Sciatic nerve (tissue), 2 donors: ENCODE measurements at places on chromosomes 12 and 14. TPM values are rescaled to one million over a fixed set of nuclear protein-coding genes. Genes with fewer than 3 reads are reported as not detected.

IFNG gene
- 0.40 TPM for total RNA-seq

NPAS3 gene
- total RNA-seq: 14.6 TPM

SLC10A1 gene
- not detected for total RNA-seq

RPL10L gene
- total RNA-seq: not detected

PLEKHH1 gene
- total RNA-seq: 6.1 TPM

OLR1 gene
- total RNA-seq: 33.1 TPM

ETFBKMT gene
- 5.8 TPM for total RNA-seq

CLEC1B gene
- total RNA-seq: not detected

PMCH gene
- not detected for total RNA-seq

ACSM4 gene
- not detected for total RNA-seq

PRB2 gene
- total RNA-seq: not detected

AQP2 gene
- total RNA-seq: not detected

- no peak for DNase-seq
Observed at GRCh38 chr12:27555925-27556778, 32.1 kb downstream of the PPFIBP1 start.

- no peak for DNase-seq
Observed at GRCh38 chr14:94560751-94561655, at the start of gene SERPINA4. Gene SERPINA4 (plus strand): TSS chr14:94561442. CDS start chr14:94563483, 2,041 bp downstream.

- DNase-seq: peak; percentile 34
Observed at GRCh38 chr12:109735825-109736551, 22.4 kb downstream of the FAM222A start.

DNA sequence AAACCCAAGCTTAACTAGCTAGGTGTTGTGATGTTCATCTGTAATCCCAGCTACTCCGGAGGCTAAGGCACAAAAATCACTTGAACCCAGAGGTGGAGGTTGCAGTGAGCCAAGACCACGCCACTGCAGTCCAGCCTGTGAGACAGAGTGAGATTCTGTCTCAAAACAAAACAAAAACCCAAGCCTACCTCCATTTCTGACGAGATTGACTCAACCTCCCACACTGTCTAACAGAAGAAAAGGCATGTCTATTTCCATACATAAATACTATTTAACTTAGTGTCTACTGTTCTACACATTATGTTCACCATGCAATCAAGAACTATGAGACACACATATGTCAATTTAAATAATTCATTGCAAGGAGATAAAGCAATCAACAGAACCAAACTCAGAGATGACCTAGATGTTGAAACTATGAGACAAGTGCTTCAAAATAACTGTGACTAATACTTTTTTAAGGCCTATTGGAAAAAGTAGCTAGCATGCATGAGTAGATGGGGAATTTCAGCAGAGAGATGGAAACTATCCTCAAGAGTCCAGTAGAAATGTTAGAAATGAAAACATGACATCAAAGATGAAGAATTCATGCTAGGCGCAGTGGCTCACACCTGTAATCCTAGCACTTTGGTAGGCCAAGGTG lies 75.9 kb upstream of the DHRS4 start:
- DNase-seq: no peak

DNA sequence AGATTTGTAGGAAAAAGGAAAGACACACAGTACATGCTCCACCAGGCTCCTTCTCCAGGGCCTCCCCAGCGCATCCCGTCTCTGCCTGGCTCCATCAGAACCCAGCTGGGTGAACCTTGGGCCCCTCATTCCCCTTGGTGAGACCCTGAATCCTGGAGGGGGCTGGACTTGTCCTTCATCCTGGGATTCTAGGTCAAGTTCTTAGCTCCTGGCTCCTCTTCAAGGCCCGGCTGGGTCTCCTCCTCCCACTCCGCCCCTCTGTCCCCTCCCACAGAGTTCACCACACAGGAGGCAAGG lies 49.2 kb downstream of the PSMA6 start:
- no peak for DNase-seq

GRCh38 chr12:91617818-91618217 lies 435.2 kb upstream of the DCN start:
- DNase-seq: no peak

DNA sequence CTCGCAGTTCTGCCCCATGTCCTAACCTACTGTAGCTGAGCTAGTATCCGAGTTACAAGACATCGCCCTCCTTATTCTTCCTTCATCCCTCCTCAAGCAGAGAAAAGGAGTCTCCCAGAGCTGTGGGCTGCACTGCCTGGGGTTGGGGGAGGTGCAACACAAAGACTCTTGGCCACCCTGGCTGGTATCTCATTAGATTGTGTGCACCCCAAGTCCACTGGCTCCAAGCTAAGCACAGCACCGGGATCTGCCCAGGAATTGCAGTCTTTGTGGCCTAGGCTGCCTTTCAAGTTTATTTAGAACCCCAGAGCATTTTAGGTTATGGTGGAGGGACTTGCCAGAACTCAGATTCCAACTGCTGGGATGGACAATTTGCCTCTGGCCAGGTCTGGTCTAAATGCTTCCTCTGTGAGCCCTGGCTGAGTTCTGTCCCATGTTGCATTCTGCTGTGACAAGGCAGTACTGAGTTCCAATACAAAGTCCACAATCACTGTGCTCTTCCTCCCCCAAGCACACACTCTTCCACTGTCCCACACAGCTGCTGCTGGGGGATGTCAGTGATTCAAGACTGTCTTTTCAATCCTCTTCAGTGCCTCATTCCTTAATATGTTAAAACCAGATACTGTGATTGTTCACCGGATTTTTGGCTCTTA lies 169.6 kb upstream of the CLEC14A start:
- no peak for DNase-seq

- no peak for DNase-seq
Observed at GRCh38 chr14:68633131-68633991, 159.5 kb downstream of the ZFP36L1 start.

- DNase-seq: no peak
Observed at GRCh38 chr14:92513966-92514843, 624 bp downstream of the RIN3 start.

- no peak for DNase-seq
Observed at GRCh38 chr12:122929812-122930211, 33.9 kb upstream of the VPS37B start.

- DNase-seq: no peak
Observed at GRCh38 chr12:49619286-49619685, 4.1 kb upstream of the PRPF40B start.

GRCh38 chr12:104686196-104686595 lies 229.4 kb downstream of the CHST11 start:
- no peak for DNase-seq

GRCh38 chr12:94405413-94406116 lies 54.1 kb downstream of the CEP83 start:
- no peak for DNase-seq

- DNase-seq: no peak
Observed at GRCh38 chr12:13784504-13784903, 196.9 kb downstream of the GRIN2B start.

- DNase-seq: no peak
Observed at GRCh38 chr14:26026384-26026783, 571.4 kb downstream of the NOVA1 start.

GRCh38 chr12:44500423-44500822 lies 375.7 kb downstream of the NELL2 start:
- no peak for DNase-seq

- no peak for DNase-seq
Observed at GRCh38 chr14:50783563-50783962, 47.4 kb downstream of the NIN start.

GRCh38 chr12:100899301-100899700 lies 104.7 kb downstream of the ANO4 start:
- no peak for DNase-seq

- no peak for DNase-seq
Observed at GRCh38 chr12:9751204-9752144, 9.2 kb downstream of the CD69 start.

DNA sequence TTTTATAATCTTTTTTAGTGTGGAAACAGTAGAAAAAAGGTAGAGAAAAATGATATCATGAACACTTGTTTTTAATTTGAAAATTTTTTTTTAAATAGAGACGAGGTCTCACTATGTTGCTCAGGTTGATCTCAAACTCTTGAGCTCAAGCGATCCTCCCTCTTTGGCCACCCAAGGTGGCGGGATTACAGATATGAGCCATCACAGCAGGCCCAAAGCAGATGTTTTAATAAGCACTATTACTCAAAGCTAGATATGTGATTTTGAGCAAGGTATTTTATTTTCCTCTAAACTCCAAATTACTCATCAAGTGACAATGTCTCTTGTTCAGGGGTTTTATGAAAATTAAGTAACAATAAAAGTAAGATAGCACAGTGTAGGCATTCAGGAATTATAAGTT lies 10.7 kb upstream of the WDR89 start:
- DNase-seq: no peak

- no peak for DNase-seq
Observed at GRCh38 chr12:79681008-79681590, 9.7 kb downstream of the PAWR start.

- DNase-seq: no peak
Observed at GRCh38 chr14:91155626-91156089, 41.8 kb downstream of the DGLUCY start.

- no peak for DNase-seq
Observed at GRCh38 chr12:116590561-116590960, 31.4 kb downstream of the MAP1LC3B2 start.

DNA sequence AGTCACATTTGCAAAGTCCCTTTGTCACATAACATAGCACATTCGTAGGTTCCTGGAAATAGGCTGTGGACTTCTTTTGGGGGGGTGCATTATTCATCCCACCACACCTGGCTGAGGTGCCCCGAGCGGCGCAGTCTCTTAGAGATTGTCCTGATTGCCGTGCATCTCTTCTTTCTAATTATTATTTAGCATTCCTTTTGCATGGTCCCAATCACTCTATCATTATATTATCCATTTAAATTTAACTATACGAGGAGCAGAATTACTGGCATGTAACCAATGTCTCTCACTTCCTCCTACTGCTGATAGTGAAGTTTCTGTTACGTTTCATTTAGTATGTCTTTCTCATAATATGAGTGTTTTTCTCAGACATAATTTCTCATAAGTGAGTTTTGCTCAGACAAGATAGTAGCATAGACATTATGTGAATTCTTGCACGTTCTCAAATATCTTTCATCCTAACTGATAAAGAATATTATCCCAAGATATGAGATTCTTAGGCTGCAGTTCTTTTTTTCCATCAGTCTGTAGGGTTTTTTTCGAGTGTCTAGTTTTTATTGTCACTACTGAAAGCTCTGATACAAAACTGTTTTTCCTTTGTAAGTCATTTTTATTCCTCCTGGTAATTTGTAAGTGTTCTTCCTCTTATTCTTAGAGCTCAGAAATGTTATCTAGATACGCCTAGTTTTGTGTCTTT lies 444.3 kb downstream of the NELL2 start:
- no peak for DNase-seq

GRCh38 chr14:56145965-56146364 lies 27.8 kb downstream of the PELI2 start:
- DNase-seq: no peak

DNA sequence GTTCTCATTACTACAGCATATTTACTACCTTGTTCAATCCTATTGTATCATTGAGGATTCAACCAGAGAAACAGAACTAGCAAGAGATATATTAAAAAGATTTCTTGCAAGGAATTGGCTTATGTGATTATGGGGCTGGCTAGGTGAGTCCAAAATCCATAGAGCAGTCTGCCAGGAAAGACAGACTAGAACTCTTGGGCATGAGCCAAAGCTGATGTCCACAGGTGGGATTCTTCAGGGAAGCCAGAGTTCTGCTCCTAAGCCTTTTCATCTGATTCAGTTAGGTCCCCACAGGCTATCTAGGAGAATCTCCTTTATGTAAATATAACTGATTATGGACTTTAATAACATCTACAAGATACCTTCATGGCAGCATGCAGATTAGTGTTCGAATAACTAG lies 26.0 kb downstream of the PELI2 start:
- DNase-seq: no peak

DNA sequence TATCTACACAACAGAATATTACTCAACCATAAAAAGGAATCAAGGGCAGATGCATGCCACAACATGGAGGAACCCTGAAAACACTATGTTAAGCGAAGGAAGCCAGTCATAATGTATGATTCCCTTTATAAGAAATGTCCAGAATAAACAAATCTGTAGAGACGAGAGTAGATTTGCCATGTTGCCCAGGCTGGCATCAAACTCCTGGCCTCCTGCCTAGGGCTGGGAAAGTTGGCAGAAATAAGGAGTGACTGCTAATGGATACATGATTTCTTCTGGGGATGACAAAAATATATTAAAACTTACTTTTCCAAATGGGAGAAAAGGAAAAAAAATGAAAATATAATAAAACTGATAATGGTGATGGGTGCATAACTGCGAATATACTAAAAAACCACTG lies 10.9 kb downstream of the CLIP1 start:
- peak; percentile 28 for DNase-seq

- DNase-seq: no peak
Observed at GRCh38 chr14:36222952-36223468, 46.5 kb upstream of the PTCSC3 start.
